ENCODE measurements at places on chromosomes 4 and X. TPM values are rescaled to one million over a fixed set of nuclear protein-coding genes. Genes with fewer than 3 reads are reported as not detected.

CXCL3 gene
- not detected for total RNA-seq

SYTL4 gene
- 2.2 TPM for total RNA-seq

WAS gene
- 0.74 TPM for total RNA-seq

IRS4 gene
- 0.49 TPM for total RNA-seq

EBP gene
- total RNA-seq: 25.6 TPM

SOX3 gene
- total RNA-seq: 6.4 TPM

Measured in temporal lobe (tissue), 4 donors.